ENCODE measurements at places on chromosomes 11 and 22.

GRCh38 chr22:46121523-46122287 lies 28.6 kb upstream of the PPARA start:
- DNase-seq, result no peak

GRCh38 chr11:78548911-78549590 lies 25.6 kb downstream of the NARS2 start:
- DNase-seq, result no peak

DNA sequence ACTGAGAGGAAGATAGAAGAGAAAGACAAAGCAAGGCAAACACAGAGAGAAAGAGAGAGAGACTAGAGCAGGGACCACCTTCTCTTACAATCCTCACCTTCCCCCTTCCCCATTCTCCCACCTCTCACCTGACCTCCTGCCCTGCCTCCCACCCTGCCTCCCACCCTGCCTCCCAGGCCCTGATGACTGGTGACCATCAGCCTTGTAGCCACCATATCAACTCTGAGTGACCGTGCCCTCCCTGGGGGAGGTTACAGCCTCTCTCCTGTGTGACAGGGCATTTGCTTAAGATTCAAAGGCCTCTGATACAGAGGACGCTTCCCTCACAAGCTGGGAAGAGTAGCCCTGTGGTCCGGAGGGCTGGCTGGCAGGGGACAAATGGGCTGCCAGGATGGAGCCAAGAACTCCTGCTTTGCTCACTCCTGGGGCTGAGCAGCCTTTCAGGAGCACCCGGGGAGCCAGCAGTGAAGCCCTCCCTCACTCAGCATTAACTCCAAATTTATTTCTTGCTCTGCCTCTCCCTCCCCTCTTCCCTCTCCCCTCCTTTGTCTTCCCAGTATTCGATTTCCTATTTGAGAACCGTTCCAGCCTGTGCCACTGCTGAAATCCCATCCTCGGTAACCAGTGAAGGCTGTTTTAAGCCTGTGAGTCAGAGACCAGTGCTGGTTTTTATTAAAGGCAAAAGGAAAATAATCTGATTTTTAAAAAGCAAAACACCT lies 125.2 kb upstream of the SYT13 start:
- DNase-seq, result no peak

DNA sequence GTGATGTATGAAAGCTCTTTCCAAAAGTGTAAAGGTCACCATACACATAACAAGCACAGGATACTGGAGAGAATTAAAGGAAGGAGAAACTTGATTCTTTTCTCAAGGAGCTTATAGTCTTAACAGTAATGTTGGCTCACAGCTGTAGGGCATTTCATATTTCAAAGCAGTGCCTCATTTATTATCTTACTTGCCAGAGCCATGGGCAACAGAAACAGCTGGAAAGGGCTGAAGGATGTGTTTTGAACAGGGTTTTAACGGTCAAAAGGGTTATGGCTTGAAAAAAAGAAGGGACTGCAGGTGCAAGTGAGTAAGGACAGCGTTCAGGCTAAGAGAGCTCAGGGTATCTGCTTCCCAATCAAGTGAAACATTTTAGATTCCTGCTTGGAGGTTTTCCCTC lies 2.7 kb upstream of the GRAMD1B start:
- no peak for DNase-seq

GRCh38 chr11:125585487-125585886 lies 7.2 kb upstream of the STT3A start:
- DNase-seq, result no peak

DNA sequence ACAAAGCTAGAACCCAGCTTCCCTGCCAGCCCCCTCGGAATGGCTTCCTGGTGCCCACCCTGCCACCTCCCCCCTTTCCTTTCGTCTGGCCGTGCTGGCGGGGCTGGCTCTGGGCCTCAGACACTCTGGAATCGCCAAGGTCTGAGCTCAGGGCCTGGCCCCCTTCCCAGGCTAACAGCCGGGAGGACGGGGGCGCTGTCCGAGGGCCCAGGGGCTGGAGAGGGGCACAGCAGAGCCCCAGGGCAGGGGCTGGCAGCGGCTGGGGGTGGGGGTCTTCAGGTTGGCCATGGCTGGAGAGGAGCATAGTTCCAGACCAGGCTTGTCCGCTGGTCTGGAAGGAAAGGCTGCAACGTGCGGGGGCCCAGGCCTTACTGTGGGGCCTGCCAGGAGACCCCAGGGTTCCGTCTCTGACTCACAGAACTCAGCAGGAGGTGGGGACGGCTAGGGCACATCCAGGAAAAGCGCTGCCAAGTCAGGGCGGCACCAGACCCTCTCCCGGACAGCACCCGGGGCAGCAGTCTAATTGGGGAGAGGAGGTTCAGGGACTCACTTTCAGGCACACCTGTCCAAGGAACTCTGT lies 861 bp upstream of the LTBP3 start:
- peak; percentile 82 for DNase-seq
